ENCODE measurements at places on chromosomes 5 and 9.

GRCh38 chr5:132090107-132090506 lies 16.5 kb downstream of the CSF2 start:
- no peaks in the 10 kb centered on the region for H3K27me3 ChIP-seq
- peaks cover 10% of the 10 kb centered on the region for H3K4me1 ChIP-seq
- H3K36me3 ChIP-seq, result no peaks in the 10 kb centered on the region
- no peak overlapping the region for H3K4me3 ChIP-seq
- no peak for DNase-seq

- no peak overlapping the region for H3K4me3 ChIP-seq
- H3K27ac ChIP-seq, result no peak overlapping the region
- DNase-seq, result no peak
- no peaks in the 10 kb centered on the region for H3K4me1 ChIP-seq
- no peaks in the 10 kb centered on the region for H3K36me3 ChIP-seq
- peaks cover 2% of the 10 kb centered on the region for H3K27me3 ChIP-seq
These were observed 176.6 kb upstream of the FREM1 start for GRCh38 chr9:15086778-15087324.

GRCh38 chr5:28408651-28409050 lies 1370.3 kb upstream of the CDH9 start:
- H3K27ac ChIP-seq, result no peak overlapping the region
- H3K4me3 ChIP-seq, result no peak overlapping the region
- H3K36me3 ChIP-seq, result no peaks in the 10 kb centered on the region
- no peaks in the 10 kb centered on the region for H3K4me1 ChIP-seq
- no peak for DNase-seq

DNA sequence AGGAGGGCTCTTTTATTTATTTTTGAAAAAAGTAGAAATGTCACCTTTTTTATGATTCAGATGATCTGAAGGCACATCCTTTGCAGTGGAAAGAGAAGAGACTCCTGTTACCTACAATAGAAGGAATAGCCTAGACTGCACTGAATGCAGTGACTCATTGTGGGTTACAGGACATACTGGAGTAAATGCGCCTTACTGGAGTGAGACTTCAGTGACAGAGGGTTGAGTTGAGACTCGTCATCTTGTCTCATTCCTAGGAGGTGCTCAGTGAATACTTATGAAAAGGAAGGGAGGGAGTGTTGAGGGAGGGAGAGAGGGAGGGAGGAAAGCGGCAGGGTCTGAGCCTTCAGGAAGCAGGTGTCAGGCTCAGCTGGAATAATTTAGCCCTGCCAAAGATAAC lies 25.2 kb downstream of the ANKRA2 start:
- H3K27ac ChIP-seq, result no peak overlapping the region
- no peaks in the 10 kb centered on the region for H3K36me3 ChIP-seq
- H3K4me1 ChIP-seq, result no peaks in the 10 kb centered on the region
- peaks cover 31% of the 10 kb centered on the region for H3K27me3 ChIP-seq
- no peak for DNase-seq

GRCh38 chr5:82494942-82495341 lies 216.8 kb upstream of the RPS23 start:
- H3K36me3 ChIP-seq, result no peaks in the 10 kb centered on the region
- H3K4me1 ChIP-seq, result no peaks in the 10 kb centered on the region
- H3K4me3 ChIP-seq, result no peak overlapping the region
- no peak overlapping the region for H3K27ac ChIP-seq
- no peaks in the 10 kb centered on the region for H3K27me3 ChIP-seq

DNA sequence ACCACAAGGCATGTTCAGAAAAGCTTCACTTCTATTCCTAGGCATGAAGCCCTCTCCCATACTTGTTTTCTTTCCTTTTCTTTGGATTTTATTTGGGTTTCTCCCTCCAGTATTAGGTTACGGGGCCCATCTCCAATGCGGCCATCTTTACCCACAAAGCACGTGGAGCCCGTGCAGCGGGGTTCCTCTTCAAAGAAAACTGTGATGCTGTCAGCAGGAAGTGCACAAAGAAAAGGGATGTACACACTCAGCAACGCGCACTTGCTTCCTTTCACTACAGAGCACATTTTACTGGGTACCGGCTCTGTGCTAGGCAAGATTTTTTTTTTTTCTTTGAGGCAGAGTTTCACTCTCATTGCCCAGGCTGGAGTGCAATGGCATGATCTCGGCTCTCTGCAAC lies 106.6 kb downstream of the COL23A1 start:
- DNase-seq, result peak; percentile 52
- H3K4me3 ChIP-seq, result peak overlapping the region; percentile 82
- no peaks in the 10 kb centered on the region for H3K27me3 ChIP-seq
- H3K36me3 ChIP-seq, result no peaks in the 10 kb centered on the region
- peak overlapping the region; percentile 89 for H3K27ac ChIP-seq

DNA sequence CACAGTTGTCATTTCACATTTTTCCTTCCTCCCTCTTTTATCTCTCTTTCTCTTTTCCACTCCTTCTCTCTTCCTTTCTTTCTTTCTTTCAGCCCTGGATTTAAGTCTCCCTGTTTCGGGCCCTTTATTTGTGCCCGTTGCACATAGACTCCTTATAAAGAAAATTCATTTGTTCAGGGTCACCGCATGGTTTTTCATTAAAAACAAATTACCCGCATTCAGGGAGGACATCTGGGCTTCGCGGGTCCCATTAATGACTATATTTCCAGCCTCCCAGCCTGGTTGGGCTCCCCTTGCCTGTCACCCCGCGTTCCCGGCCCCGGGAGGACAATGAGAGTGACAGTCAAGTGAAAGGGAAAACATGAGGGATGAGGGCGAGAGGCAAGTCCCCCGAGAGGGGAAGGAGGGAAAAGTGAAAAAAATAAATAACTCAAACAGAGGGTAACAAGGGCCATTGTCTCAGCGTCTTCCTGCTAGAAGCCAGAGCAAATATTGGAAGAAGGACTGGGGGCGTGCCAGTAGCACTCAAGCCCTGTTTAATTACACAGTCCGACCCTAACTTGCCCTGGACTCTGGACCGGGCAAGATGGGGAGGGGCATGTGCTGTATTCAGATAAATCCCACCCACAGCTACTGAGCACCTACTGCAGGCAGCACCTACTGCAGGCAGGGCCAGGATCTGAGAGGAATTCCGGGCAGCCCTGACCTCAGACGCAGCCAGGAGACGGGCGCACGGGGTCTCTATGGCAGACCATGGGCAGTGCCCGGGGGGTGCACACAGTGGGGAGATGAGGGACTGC lies 166.2 kb downstream of the PAX5 start:
- H3K27ac ChIP-seq, result no peak overlapping the region
- H3K4me1 ChIP-seq, result no peaks in the 10 kb centered on the region
- no peak overlapping the region for H3K4me3 ChIP-seq
- H3K27me3 ChIP-seq, result peaks cover 15% of the 10 kb centered on the region

GRCh38 chr5:1209896-1210776 lies 8.7 kb downstream of the SLC6A19 start:
- no peak overlapping the region for H3K27ac ChIP-seq
- H3K27me3 ChIP-seq, result peaks cover 4% of the 10 kb centered on the region
- no peak for DNase-seq
- no peaks in the 10 kb centered on the region for H3K4me1 ChIP-seq
- H3K36me3 ChIP-seq, result no peaks in the 10 kb centered on the region

- H3K27me3 ChIP-seq, result peaks cover 20% of the 10 kb centered on the region
- H3K4me3 ChIP-seq, result no peak overlapping the region
- peaks cover 4% of the 10 kb centered on the region for H3K4me1 ChIP-seq
- H3K27ac ChIP-seq, result no peak overlapping the region
- DNase-seq, result no peak
These were observed 88.2 kb upstream of the CLINT1 start for GRCh38 chr5:157947156-157947555.

DNA sequence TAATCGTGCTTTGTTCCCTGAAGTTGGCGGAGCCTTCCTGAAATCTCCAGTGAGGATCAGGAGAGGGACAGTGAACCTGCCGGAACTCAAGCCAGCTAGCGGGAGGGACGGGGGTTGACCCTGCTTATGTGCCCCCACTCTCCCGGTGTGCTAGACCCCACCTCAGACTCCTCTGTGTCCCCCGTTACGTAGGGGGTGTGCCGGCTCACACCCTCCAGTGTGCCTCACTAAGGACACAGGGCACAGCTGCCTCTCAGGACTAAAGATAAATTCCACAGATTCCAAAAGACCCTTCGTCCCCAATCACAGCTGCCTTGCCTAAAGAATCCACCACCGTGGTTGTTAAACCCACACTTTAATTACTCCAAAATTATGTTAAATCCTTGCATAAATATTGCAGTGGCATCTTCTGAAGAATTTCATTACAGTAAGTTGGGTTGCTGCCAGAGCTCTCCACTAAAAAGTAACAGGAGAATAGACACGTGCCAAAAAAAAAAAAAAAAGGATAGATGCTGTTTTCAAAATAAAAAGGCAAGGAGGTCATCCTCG lies 73.7 kb downstream of the GTF3C4 start:
- no peak for DNase-seq
- peaks cover 5% of the 10 kb centered on the region for H3K4me1 ChIP-seq
- H3K27ac ChIP-seq, result no peak overlapping the region
- H3K27me3 ChIP-seq, result peaks cover 55% of the 10 kb centered on the region

GRCh38 chr9:77125665-77126064 lies 51.7 kb upstream of the VPS13A start:
- H3K4me1 ChIP-seq, result no peaks in the 10 kb centered on the region
- no peak overlapping the region for H3K4me3 ChIP-seq
- DNase-seq, result no peak
- H3K27ac ChIP-seq, result no peak overlapping the region
- H3K36me3 ChIP-seq, result peaks cover 10% of the 10 kb centered on the region

GRCh38 chr5:95778713-95779436 lies 43.7 kb downstream of the GLRX start:
- peak overlapping the region; percentile 21 for H3K4me3 ChIP-seq
- no peaks in the 10 kb centered on the region for H3K27me3 ChIP-seq
- H3K4me1 ChIP-seq, result peaks cover 6% of the 10 kb centered on the region
- no peak overlapping the region for H3K27ac ChIP-seq

DNA sequence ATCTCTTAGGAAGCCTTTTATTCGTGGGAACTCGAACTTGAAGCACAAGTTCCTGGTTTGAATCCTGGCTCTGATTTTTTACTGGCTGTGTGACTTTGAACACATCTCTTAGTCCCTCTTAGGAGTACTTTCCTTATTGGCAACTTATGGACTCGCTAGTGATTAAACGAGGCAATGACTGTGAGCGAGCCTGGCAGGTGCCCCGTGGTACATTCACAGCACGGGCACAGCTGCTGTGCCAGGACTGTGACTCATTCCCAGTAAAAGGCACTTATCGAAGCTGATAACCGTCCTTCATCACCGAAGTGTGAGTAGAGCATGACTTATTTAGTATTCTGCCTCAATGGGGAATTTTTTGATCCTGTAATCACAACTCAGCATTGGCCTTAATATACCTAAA lies 22.7 kb downstream of the CFAP90 start:
- peaks cover 7% of the 10 kb centered on the region for H3K27me3 ChIP-seq
- no peaks in the 10 kb centered on the region for H3K4me1 ChIP-seq
- no peak for DNase-seq
- H3K27ac ChIP-seq, result peak overlapping the region; percentile 6

DNA sequence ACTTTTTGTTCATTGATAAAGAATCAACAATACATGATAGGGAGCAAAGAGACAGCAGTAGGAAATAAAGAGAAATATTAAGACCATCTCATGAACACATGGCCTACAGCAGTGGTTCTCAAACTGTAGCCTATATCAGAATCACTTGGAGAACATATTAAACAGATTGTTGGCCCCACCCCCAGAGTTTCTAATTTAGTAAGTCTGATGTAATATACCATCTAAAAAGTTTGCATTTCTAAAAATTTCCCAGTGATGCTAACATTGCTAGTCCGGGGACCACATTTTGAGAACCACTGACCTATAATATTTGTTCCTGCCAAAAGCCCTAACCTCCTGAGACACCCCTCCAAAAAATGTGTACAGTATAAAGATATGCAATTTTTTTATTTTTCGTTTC lies 306.2 kb upstream of the NREP start:
- no peaks in the 10 kb centered on the region for H3K4me1 ChIP-seq
- H3K36me3 ChIP-seq, result no peaks in the 10 kb centered on the region
- no peak overlapping the region for H3K27ac ChIP-seq
- no peak overlapping the region for H3K4me3 ChIP-seq
- DNase-seq, result no peak

GRCh38 chr5:92637247-92637646 lies 943.8 kb downstream of the NR2F1-AS1 start:
- no peaks in the 10 kb centered on the region for H3K4me1 ChIP-seq
- H3K4me3 ChIP-seq, result no peak overlapping the region
- no peak overlapping the region for H3K27ac ChIP-seq
- no peaks in the 10 kb centered on the region for H3K36me3 ChIP-seq

DNA sequence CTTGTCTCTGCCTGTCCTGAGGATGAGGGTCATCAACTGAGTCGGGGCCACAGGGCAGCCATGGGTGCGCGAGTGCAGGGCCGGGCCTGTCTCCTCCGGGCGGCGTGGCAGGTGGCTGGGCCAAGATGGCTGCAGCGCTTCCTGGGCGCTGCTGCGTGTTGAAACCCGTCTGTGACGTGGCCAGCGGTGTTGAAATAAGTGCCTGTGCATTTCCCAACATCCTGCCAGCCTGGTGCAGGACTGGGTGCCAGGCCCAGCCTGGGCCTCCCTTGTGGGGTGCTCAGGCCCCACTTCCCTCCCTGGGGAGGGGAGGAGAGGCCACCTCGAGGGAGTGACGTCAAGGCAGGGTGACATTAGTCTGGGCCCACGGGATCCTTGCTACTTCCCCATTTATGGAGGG lies 45.5 kb downstream of the RXRA start:
- no peaks in the 10 kb centered on the region for H3K36me3 ChIP-seq
- H3K27me3 ChIP-seq, result no peaks in the 10 kb centered on the region
- H3K27ac ChIP-seq, result no peak overlapping the region

- H3K27me3 ChIP-seq, result peaks cover 4% of the 10 kb centered on the region
- DNase-seq, result no peak
- H3K27ac ChIP-seq, result no peak overlapping the region
- no peak overlapping the region for H3K4me3 ChIP-seq
These were observed 32.6 kb downstream of the SPATA31D1 start for GRCh38 chr9:82021198-82021597.

DNA sequence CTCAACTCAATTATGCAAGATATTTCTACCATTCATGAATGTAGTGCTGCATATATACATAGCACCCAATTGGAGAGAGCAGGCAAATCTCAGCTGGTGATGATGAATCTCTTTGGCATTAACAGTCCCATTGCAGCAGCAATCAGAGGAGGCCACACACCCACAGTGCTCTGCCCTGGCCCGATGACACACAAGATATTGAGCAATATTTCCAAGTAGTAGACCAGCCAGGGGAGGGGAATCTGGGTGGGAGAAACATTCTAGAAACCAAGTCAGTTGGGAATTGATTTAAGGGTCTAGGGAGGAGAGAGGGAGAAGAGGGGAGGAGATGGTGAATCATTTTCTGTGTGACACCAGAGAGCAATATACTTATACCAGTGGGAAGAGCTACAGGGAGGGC lies 14.9 kb upstream of the C5orf63 start:
- no peak overlapping the region for H3K27ac ChIP-seq
- peaks cover 15% of the 10 kb centered on the region for H3K4me1 ChIP-seq
- H3K36me3 ChIP-seq, result no peaks in the 10 kb centered on the region
- H3K4me3 ChIP-seq, result no peak overlapping the region

DNA sequence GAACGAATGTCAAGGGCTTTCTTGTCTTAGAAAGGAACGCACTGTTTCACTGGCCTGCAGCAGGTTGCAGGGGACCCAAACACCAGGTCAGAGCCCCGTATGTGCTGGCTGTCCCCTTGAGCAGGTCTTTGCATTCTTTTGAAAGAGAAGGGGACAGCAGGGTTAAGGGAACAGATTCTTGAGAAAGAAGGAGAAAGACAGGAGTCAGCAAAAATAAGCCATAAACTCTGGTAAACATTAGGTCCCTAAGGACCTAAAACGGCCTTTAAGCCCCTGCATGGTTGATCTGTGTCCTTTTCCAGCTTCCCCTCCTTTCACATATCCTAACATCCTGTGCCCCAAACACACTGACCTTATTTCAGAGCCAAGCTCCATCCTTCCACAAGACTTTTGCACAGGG lies 190.8 kb upstream of the ADRA1B start:
- H3K27me3 ChIP-seq, result peaks cover 15% of the 10 kb centered on the region
- no peak for DNase-seq
- no peak overlapping the region for H3K4me3 ChIP-seq
